ENCODE measurements at places on chromosomes 7 and 10.

DNA sequence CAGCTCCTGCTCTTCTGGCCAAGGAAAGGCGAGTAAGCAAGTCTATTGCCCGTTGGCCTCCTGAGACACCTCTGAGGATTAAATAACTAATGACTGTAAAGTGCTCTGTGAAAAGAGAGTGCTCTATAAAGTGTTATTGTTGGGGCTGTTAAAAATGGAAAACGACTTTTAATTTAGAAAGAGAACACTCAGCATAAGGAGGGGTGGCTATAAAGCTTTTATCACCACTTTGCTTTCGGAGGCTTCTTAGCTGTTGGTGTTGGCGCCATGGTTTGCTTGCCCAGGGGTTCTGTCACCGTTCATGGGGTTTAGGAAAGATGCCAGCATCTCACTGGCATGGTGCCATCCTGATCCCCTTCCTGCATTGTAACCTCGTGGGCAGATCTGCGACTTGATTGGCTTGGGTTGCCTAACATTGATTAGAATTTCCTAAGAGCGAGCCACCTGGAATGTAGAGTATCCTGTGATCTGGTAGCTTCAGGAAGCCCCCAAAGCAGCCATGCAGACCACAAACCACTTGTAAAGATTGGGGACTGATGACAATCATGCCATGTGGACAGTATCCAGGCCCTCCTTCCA lies 509.9 kb downstream of the LRMDA start:
- H3K4me3 ChIP-seq = no peak overlapping the region
- no peak for DNase-seq
- H3K36me3 ChIP-seq = no peaks in the 10 kb centered on the region
- no peaks in the 10 kb centered on the region for H3K4me1 ChIP-seq
- no peaks in the 10 kb centered on the region for H3K27me3 ChIP-seq

- DNase-seq = no peak
- H3K4me1 ChIP-seq = no peaks in the 10 kb centered on the region
- no peak overlapping the region for H3K4me3 ChIP-seq
- H3K27ac ChIP-seq = no peak overlapping the region
- peaks cover 4% of the 10 kb centered on the region for H3K27me3 ChIP-seq
- H3K36me3 ChIP-seq = no peaks in the 10 kb centered on the region
These were observed 16.0 kb downstream of the FZD1 start for GRCh38 chr7:91280185-91280584.

GRCh38 chr10:128693493-128694131 lies 567.4 kb upstream of the MKI67 start:
- H3K27ac ChIP-seq = no peak overlapping the region
- H3K4me3 ChIP-seq = no peak overlapping the region
- peaks cover 4% of the 10 kb centered on the region for H3K27me3 ChIP-seq
- H3K36me3 ChIP-seq = no peaks in the 10 kb centered on the region

DNA sequence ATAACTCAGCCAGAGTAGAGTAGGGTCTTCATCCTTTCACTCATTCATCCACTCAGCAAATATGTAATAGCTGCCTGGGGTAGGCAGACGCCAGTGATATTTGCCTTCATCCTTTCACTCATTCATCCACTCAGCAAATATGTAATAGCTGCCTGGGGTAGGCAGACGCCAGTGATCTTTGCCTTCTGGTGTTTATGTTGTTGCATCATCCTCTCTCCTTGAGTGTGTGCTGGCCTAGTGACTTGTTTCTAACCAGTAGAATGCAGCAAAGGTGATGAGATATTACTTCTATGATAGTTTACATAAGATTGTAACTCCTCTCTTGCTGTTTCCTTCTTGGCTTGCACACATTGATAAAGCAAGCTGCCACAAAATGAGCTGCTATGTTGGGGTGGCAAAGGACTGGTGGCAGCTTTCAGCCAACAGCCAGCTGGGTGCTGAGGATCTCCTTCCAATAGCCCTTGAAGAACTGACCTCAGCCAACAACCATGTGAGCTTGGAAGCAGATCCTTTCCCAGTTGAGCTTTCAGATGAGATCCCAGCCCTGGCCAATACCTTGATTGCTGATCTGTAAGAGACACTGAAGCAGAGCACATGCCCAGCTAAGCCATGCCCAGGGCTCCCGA lies 23.2 kb upstream of the MTPN start:
- no peak for DNase-seq
- H3K4me1 ChIP-seq = no peaks in the 10 kb centered on the region
- H3K27ac ChIP-seq = no peak overlapping the region
- no peak overlapping the region for H3K4me3 ChIP-seq

DNA sequence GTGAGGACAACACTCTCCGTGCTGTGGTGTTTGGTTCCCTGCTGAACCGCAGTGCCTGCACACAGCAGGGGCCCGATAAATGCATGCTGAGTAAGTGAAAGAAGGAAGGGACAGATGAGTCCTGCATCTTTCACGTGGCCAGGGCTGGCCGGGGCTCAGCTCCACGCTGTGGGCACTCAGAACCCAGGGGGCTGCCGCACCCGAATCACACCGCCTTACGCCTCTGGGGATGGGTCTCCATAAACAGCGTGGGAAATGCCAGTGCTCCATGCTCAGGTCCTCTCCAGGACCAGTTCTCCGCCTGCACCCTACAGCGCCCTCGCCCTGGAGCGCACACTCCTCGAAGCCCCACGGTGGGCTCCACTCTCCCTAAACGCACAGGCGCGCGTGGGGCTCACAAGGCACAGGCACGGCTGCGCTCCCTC lies 38.1 kb downstream of the RASGEF1A start:
- DNase-seq = peak; percentile 21
- no peaks in the 10 kb centered on the region for H3K36me3 ChIP-seq
- H3K27me3 ChIP-seq = peaks cover 85% of the 10 kb centered on the region
- peaks cover 31% of the 10 kb centered on the region for H3K4me1 ChIP-seq
- no peak overlapping the region for H3K27ac ChIP-seq
- H3K4me3 ChIP-seq = peak overlapping the region; percentile 66

DNA sequence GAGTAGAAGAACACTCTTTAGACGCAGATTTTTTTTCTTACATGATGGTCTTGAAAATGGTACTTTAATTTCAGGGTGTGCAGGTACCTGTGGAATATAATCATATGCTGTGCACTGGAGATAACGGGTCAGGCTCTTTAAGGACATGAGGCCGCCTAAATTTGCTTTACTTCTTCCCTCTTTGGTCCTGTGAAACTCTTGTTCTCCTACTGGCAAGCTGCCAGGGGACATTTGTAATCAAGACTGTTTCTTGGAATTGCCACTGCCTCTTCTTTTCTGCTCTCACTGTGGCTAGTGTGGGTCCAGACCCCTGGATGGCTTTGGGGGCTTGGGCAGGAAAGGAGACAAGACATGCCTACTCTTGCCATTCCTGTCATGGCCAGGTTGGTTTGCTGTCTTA lies 146.0 kb downstream of the SND1 start:
- no peak overlapping the region for H3K27ac ChIP-seq
- DNase-seq = no peak
- no peak overlapping the region for H3K4me3 ChIP-seq
- no peaks in the 10 kb centered on the region for H3K27me3 ChIP-seq

DNA sequence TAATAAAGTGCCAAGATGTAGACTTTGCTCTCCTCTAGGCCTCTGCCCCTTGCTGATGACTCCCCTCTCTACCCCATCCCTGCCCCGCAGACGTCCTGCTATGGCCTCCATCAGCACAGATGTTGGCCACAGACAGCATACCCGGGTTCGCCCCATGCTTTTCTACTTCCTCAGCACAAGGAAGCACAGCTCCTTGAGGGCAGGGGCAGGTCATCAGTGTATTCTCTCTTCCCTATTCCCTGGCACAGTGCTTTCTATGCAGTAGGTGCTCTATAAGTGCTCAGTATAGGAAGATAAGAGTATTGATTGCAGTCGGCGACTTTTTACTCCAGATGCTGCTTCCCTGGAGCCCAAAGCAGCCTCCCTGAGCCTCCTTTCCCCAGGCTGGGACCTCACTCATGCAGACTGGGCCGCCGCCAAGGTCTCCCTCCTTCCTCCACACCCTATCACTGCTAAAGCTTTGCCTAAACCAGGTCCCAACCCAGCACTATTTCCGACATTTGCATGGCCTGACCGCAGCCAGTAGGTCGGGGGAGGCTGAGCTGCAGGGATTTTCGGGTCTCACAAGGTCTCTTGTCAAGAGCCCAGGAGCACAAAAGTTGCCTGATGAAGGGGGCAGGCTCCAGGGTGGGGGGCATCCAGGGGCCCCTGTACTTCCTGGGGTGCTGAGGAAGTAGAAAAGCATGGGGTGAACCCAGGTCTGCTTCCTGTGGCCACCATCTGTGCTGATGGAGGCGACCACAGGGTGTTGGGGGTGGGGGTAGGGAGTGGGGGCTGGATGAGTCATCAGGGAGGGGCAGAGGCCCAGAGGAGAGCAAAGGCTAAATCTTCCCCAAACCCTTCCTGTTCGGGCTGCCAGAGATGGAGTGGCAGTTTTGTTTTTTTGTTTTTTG lies 8.0 kb downstream of the CALHM3 start:
- peak; percentile 90 for DNase-seq
- peak overlapping the region; percentile 59 for H3K4me3 ChIP-seq
- peaks cover 4% of the 10 kb centered on the region for H3K27me3 ChIP-seq
- H3K36me3 ChIP-seq = peaks cover 16% of the 10 kb centered on the region
- peak overlapping the region; percentile 98 for H3K27ac ChIP-seq

DNA sequence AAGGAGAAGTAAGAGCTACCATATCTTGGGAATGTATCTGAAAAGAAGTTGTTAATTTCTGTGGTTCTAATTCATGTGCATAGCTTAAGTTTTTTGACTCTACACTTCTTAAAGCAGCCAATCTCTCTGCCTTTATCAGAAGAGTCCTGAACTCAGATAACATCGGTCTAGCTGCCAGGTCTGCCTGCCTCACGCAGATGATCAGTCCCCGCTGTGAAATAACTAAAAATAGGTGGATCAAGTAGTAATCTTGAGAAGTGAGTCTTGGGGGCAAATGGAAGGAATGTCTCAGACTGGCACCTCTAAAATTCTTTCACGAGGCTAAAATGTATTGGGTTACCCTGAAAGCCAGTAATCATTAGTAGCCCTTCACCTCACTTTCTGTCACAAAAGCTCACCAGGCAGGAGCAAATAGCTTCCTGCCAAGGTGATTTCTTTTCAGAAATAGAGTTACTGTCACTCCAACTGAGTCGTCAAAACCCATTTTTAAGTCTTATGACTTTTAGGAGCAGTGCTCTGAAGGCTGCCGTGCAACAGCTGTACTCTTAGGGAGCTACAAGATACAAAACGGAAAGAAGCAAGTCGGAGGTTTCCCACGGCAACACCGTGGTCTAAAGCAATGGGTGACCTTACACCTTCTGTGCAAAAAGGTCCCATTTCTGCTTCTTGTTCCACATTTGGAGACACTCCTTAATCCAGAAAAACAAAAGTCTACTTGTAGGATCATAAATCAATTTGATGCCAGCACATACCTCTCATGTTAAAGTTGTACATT lies 85.2 kb downstream of the ABCB5 start:
- DNase-seq = no peak
- no peak overlapping the region for H3K4me3 ChIP-seq
- no peak overlapping the region for H3K27ac ChIP-seq
- no peaks in the 10 kb centered on the region for H3K36me3 ChIP-seq

DNA sequence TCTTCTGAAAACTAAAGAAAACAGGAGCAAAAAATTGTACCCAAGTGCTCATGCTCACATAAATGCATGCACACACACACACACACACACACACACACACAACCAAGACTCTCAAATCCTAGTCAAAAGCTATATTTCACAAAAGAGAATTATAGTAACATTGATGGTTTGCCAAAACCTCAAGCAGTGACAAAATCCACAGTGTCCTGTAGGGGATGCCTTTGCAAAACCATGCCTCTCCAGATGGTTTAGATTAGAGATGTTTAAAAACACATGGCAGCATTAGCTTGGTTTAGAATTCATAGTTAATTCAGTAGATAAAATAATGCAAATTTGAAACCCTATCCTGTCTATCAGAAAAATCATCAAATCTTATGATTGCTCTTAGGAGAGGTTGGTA lies 232.2 kb downstream of the DYNC1I1 start:
- no peak overlapping the region for H3K4me3 ChIP-seq
- DNase-seq = no peak
- no peak overlapping the region for H3K27ac ChIP-seq
- H3K27me3 ChIP-seq = no peaks in the 10 kb centered on the region
- H3K4me1 ChIP-seq = no peaks in the 10 kb centered on the region

- DNase-seq = peak; percentile 81
- peaks cover 84% of the 10 kb centered on the region for H3K4me1 ChIP-seq
- H3K4me3 ChIP-seq = peak overlapping the region; percentile 42
- peaks cover 45% of the 10 kb centered on the region for H3K36me3 ChIP-seq
- no peaks in the 10 kb centered on the region for H3K27me3 ChIP-seq
These were observed 8.1 kb upstream of the SH2D4B start for GRCh38 chr10:80529604-80530003.

DNA sequence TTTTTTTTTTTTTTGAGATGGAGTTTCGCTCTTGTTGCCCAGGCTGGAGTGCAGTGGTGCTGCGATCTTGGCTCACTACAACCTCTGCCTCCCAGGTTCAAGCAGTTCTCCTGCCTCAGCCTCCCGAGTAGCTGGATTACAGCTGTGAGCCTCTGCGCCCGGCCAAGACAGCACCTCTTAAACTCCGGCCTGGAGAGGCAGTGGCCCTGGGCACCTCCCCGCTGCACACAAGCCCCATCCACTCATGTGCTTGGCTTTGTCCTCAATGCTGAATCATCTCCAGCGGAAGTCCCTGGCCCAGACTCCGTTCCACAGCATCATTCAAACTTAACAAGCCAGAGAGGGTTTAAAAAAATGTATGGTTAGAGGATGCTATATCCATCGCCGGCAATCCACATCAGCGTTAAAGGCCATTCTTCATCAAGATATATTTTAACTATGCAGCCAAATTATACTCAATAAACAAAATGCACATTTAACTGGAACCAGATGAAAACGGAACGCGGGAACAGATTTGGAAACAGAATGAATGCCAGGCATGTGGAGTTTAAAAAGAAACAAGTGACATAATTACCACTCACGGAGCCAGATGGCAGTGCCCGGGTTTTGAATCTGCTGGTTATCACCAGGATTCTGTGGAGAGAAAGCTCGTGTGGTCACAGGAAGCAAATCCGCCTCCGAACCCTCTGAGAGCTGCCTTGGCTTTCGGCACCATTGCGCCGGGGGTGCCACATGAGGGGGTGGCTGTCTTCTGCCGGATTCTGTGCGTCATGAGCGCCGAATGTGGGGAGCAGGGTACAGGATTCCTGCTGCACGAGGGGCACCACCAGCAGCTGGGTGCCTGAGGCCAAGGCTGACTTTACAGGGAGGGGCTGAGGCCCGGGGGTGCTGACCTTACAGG lies 45.6 kb upstream of the CFAP46 start:
- H3K4me1 ChIP-seq = no peaks in the 10 kb centered on the region
- peaks cover 3% of the 10 kb centered on the region for H3K27me3 ChIP-seq
- H3K4me3 ChIP-seq = no peak overlapping the region
- H3K27ac ChIP-seq = no peak overlapping the region
- no peaks in the 10 kb centered on the region for H3K36me3 ChIP-seq

DNA sequence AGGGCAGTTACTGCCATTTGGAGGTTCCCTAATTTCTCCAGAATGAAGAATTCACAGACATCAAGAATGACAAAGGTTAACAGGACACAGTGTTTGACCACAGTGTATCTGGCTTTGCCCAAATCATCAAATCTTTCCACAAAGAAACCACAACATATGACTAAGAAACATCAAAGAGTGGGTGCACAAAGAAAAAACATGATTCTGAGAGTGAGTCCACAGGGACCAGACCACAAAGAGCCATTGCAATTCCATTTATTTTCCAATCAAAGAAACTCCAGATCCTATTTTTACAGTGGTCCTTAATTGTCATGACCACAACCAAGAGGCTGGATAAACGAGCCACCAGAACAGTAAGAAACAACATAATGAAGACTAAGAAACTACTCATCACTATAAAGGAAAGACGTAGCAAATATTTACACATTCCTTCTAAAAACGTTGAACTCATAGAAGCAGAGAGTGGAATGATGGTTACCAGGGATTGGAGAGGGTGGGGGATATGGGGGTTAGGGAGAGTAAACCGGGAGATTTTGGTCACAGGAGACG lies 286.5 kb downstream of the DOCK4 start:
- DNase-seq = no peak
- H3K4me1 ChIP-seq = no peaks in the 10 kb centered on the region
- no peaks in the 10 kb centered on the region for H3K36me3 ChIP-seq
- H3K4me3 ChIP-seq = no peak overlapping the region
- H3K27ac ChIP-seq = no peak overlapping the region
